ENCODE measurements at places on chromosomes 7 and 10. TPM values are rescaled to one million over a fixed set of nuclear protein-coding genes. Genes with fewer than 3 reads are reported as not detected.

DNA sequence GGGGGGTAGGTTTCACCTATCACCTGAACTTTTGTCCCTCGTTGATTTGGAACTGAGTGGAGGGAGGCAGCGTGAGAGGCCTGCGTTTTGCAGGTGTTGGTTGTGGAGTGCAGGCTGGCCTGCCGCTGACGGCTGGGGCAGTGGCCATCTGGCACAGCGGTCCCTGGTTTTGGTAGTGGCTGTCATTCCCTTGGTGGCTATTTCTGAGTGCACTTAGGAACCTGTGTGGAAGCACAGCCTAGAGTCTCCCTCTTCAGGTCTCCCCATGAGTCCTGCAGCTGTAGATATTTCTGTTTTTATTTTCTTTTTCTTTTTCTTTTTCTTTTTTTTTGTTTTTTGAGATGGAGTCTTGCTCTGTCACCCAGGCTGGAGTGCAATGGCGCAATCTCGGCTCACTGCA lies 129.2 kb downstream of the CUL2 start:
- no peak for DNase-seq

- DNase-seq = no peak
Measured at GRCh38 chr7:36129048-36129534, 24.0 kb upstream of the EEPD1 start.

- no peak for DNase-seq
Measured at GRCh38 chr7:37259319-37259821, 189.3 kb downstream of the ELMO1 start.

- no peak for DNase-seq
Measured at GRCh38 chr7:46257761-46258448, 336.8 kb upstream of the IGFBP3 start.

GRCh38 chr7:131302876-131303707 lies 24.6 kb upstream of the MKLN1 start:
- DNase-seq = peak; percentile 66

DNA sequence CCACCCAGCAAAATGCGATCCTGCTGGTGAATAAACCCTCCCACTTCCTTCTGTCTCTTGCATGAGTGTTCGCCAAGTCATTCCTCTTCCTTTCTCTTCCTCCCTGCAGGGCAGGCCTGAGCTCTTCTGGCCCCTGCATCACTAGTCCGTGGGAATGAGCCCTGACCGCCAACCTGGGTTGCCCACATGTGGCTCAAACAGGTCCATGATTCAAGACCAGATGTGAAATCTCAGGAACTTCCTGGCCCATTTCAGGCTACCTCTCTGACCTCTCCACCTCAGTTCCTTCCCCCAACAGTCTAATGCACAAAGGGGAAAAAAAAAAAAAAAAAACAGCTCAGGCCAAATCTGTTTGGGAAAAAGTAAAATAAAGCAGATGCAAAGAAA lies 5.4 kb upstream of the YWHAG start:
- DNase-seq = peak; percentile 24

- DNase-seq = no peak
Measured at GRCh38 chr7:8615019-8615418, 181.6 kb downstream of the NXPH1 start.

DNA sequence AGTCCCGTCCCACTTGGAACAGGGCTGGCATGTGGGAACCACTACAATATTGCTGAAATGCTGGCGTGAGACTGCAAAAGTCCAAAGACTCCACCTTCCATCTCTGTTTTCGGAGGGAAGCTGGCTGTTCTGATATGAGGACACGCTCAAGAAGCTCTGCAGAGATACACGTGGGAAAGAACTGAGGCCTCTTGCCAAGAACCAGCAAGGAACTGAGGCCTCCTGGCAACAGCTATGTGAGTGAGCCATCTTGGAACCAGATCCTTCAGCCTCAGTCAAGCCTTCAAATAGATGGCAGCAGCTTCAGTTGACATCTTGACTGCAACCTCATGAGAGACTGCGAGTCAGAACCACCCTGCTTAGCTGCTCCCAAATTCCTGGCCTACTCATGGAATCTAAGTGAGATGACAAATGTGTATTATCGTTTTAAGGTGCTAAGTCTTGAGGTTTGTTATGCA lies 30.8 kb downstream of the SGMS1 start:
- DNase-seq = no peak

DNA sequence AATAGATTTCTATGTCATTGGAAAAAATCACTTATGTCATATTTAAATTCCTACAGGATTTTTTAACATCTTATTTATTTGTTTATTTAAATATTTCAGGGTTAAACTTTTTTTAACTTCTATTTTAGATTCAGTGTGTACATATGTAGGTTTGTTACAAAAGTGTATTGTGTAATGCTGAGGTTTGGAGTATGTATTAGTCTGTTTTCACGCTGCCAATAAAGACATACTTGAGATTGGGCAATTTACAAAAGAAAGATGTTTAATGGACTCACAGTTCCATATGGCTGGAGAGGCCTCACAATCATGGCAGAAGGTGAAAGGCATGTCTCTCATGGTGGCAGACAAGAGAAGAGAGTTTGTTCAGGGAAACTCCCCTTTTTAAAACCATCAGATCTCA lies 65.4 kb downstream of the MGAM2 start:
- DNase-seq = no peak

DNA sequence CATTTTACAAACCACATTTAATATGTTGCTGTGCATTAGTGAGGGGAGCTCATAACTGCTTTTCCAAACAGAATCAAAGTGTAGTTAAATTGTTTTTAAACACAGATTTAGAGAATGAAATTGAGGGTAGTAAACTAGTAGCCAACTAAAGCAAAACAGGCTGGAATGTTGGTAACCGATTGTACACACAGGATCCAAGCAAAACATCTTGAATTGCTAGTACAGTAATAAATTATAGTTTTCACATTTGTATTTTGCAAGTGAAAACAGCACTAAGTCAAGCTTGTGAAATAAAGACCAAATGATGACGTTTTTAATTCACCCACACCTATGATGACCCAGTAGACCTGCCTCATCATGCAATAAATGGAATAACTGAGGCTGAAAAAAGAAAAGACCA lies 198.3 kb downstream of the HDAC9 start:
- no peak for DNase-seq

DNA sequence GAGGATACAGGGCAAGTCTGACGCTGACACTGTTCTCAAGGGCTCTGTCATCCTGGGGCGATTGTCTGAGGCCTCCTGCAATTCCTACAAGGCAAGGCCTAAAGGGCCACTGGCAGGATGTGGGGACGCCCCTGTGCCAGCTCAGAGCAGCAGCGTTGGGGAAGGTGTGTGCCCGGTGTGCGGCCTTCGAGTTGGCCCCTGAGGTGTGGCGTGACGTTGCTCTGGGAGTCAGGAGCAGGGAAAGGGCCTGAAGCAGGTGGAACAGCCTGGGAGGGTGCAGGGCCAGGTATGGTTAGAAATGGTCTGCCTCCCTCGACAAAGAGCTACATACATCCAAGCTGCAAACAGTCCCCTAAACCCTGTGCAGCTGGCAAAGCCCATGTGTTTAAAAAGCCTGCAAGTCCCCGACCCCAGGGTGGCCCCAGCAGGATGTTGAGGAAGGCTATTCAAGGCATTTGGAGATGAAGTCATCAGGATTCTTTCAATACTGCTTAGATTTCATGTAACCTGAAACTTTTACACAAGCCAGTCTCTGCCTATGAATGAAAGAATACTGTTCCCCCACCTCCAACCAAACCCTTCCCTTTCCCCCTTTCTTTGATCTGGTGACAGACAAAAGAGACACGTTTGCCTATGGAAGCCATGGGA lies 142.5 kb upstream of the TNS3 start:
- no peak for DNase-seq

Gene PRPS1L1
- not detected for total RNA-seq

Gene C10orf67
- not detected for total RNA-seq

Gene SEMA3C
- 26.2 TPM for total RNA-seq

Gene VAX1
- 1.3 TPM for total RNA-seq

Gene LRGUK
- total RNA-seq = 9.9 TPM

Gene MRC1
- not detected for total RNA-seq

Gene ACSL5
- total RNA-seq = 0.11 TPM

Gene MPP7
- total RNA-seq = 0.34 TPM

Gene LRRC61
- total RNA-seq = not detected
